ENCODE measurements at places on chromosomes 4 and X.

- DNase-seq = no peak
These were observed 628.8 kb downstream of the SPRY1 start for GRCh38 chr4:124025428-124025827.

- DNase-seq = no peak
These were observed 15.7 kb downstream of the SH2D1A start for GRCh38 chrX:124362072-124362471.

DNA sequence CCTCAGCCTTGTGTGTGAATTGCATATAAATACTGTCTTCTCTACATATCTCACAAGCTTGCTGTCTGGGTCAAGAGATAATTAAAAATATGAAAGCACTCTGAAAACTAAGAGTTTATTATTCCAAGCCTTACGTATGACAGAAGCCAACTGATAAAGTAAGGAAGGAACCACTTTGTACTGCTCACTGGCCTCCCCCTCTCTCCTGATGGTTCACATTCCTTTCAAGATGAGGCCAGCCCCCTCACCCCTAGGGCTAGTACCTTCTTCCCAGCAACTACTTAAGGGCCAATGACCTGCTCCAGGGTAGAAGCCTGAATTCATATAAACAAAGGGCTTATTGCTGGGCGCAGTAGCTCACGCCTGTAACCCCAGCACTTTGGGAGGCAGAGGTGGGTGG, 5.4 kb upstream of the SOWAHD start:
- DNase-seq = no peak

DNA sequence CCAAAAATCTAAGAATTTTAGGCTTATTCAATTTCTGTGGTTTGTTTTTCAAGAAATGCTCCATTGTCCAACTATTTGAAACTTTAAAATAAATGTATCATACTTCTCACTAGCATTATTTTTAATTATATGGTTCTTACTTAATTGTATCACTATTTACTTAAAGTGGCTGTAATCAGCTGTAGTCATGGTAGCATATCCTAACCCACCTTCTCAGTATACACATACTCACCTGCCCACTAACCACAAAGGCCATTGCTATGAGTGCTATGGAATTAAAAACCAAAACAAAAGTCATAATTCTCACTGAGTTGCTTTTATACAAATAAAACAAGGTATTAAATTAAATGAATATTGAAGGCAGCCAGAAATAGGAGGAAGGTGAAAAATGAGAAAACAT, 5.0 kb downstream of the FBXO8 start:
- no peak for DNase-seq

DNA sequence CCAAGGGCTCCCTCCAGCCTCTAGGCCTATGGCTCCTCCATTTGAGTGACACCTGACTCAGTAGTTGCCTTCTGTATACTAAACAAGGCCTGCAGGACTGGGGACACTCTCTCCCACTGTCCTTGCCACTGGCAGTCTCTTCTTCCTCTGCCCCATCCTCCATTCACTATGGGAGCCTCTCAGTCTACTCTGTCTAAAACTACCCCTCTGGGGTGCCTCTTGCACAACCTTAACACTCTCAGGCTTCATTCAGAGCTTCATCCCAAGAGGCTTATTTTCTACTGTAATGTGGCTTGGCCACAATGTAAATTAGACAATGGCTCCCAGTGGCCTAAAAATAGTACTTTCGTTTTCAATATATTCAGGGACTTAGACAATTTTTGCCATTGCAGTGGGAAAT, 133.0 kb downstream of the ZC4H2 start:
- DNase-seq = no peak

- no peak for DNase-seq
These were observed 4.7 kb downstream of the HS3ST1 start for GRCh38 chr4:11424000-11424399.

Data from EL (cell line).